NCI-H1092 treated with DMSO at 0.1 percent for 48 hours (cell line): ENCODE measurements at places on chromosomes 1 and 21.
A peak's percentile ranks its signal among the peaks of the same experiment; 100 is the strongest.

DNA sequence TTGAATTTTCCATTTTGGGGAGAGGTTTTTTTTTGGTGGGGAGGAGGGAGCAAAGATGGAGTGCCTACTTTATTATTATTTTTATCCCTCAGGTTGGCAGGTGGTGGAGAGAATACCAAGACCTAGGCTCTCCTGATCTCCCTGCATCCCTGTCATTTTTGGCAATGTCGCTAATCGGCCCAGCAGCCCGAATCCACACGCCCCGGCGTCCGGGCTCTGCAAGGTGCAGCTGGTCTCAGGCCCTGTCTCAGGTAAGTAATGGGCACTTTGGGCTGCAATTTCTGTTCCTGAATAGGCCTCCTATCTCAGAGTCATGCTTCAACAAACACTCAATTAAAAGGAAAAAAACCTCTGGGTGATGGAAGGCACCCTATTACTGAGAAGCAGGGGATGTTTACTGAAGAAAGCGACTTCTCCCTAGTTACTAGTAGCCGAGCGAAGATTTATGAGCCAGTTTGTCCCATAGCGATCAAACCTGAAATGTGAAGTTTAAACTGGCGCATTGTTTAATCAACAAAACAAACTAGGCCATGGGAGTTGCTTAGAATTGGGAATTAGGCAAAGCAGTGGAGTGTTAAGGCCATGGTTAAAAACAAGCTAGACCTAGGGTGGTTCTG, 137.8 kb downstream of the RWDD3 start:
- DNase-seq, result no peak

- DNase-seq, result no peak
Measured at GRCh38 chr1:178161516-178161915, 67.6 kb downstream of the RASAL2 start.

DNA sequence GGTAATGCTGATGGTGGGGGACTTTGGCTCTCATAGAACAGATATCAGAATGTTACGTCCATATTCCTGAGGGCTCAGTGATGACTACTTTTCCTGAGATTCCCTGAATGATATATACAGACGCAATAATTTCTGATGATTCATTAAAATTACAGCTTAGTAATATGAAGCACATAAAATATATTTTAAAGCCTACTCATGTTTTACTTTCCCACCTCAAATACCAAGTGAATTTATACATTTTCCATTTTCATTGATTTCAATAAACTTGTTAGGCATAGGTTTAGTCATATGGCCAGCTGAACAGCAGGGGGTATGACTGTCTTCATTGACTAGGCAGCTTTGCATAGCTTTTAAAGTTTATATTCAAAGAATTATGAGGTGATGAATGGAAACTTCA, 26.2 kb upstream of the PDC start:
- no peak for DNase-seq

DNA sequence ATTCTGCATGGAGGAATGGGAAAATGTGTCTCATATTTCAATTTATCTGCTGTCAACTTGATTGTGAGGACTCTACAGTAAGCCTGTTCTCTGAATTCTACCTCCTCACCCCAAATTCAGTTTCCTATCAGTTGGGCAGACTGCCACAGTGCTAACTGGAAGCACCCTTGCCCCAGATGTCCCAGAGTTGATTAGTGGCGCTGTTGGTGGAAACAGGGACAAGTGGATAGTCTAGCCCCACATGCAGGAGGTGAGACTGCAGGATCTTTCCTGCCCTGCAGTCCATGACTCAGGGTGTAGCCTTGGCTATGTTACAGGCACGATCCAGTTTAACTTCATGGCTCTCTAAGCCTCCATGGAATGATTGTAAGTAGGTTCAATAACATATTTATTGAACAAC, 22.1 kb downstream of the ADAM30 start:
- DNase-seq, result no peak

DNA sequence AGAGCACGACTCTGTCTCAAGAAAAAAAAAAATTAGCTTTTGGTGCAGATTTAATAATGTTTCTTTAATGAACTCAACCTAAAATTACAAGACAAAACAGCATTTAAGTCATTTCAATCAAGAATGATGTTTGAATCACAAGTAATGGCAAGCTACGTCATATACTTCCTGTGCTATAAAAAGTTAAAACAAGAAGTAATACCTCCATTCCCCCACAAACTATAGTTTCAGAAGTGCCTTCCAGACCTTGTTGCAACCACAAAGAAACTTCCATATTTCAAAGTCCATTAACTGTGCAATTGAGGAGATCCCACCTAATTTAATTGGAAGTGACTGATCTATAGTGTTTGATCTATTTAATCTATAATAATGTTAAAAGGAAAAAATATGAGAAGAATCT, 15.1 kb downstream of the NRDC start:
- DNase-seq, result no peak

GRCh38 chr1:51956528-51957509, 33.7 kb downstream of the RAB3B start:
- DNase-seq, result peak; percentile 33

DNA sequence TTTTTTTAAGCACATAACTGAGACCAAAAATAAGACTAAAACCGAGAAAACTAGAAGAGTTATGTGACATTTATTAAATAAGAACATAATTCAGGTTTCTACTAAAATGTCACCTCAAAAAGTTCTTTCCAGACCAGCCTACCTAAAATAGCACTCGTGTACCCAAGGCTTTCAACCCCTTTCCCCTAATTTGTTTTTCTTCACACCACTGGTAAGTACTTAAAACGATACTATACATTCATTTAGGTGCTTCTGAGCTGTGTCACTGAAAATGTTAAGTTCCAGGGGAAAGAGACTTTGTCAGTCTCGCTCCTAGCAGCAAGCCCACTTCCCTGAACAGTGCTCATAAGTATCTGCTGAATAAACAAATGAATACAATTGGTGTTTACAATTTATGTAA, 6.8 kb downstream of the RRAGC start:
- DNase-seq, result no peak

GRCh38 chr1:58748666-58749065, 35.2 kb downstream of the JUN start:
- peak; percentile 57 for DNase-seq

DNA sequence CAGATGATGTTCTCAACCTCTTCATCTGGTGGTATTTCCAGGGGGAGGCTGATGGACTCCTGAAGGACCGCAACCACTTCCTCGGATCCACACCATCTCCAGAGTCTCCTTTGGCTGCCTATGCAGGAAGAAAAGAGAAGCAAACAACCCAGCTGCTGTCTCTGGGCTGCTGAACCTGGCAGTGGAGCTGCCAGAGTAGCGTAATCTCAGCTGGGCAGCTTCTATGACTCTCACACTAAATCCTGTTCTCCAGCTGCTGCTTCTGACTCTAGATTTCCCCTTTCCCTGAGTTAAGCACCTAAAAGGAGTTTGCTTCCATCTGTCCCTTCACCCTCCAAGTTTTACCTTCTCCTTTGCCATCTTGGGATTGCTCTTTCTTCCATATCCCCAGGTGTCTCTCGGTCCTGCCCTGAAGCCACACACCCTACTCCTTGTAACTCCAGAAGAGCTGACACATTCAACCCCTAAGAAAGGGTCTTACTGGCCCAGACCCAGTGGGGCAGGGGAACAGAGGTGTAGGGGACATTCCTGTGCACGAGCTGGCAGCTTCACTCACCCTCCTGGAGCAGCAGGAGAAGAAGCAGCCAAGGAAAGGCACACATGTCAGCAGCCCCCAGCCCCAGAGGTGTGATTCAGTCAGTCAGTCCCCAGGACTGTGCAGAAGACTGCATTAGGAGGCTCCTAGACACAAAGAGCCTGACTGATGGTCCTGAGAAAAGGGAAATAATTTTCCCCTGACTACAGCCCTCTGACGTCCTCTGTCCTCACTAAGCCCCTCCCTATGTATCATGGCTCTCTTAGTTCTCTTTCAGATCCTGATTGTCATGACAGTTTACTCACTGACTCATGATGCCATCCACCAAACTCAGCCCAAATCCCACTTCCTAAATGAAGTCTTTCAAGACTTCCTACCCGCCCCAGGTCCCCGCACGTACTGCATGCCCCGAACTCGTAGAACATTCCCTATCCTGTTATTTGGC, at the start of gene SLAMF9:
TSS of gene SLAMF9 (minus strand) at position 702 of the 980 bp plus-strand sequence. CDS start at position 602, 100 bp downstream.
- DNase-seq, result no peak

GRCh38 chr1:86245566-86246190, 89.1 kb upstream of the COL24A1 start:
- DNase-seq, result no peak

DNA sequence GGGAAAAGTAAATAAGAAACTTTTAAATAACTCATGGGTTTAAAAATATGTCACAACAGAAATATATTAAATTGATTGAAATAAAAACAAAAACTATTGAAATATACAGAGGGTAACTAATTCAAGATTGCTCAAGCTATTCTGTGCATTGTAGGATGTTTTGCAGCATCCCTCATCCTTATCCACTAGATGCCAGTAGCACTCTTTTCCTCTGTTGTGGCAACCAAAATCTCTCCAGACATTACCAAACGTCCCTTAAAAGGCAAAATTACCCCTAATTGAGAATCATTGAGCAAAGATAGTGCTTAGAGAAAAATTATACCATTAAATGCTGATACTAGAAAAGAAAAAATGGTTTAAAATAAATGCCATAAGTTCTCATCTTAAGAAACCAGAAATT, 682.6 kb downstream of the RWDD3 start:
- DNase-seq, result no peak

GRCh38 chr21:22657781-22658180, 1659.6 kb downstream of the NCAM2 start:
- no peak for DNase-seq

GRCh38 chr21:33127154-33127867, 57.4 kb downstream of the OLIG1 start:
- DNase-seq, result peak; percentile 68

GRCh38 chr1:17792421-17792820, 37.3 kb downstream of the ACTL8 start:
- no peak for DNase-seq

DNA sequence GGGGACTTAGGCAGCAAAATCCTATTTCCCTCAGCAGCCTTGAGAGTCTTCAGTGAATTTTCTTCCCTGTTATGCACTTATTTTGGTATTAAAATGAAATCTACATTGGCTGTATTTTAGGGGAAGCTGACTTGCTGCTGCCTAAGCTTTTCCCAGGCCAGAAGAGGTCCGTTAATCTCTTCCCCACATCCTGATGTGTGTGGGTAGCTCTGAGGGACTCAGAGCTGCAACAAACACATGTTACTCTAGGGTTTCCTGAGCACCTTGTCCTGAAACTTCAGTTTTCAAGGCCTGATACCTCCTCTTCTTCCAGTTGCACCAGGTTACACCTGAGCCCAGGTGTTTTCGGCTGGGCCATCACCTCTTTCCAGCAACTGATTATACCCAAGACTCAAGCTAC, 51.5 kb downstream of the SYT6 start:
- no peak for DNase-seq

GRCh38 chr1:27031235-27032118, 18.8 kb upstream of the TENT5B start:
- peak; percentile 18 for DNase-seq

DNA sequence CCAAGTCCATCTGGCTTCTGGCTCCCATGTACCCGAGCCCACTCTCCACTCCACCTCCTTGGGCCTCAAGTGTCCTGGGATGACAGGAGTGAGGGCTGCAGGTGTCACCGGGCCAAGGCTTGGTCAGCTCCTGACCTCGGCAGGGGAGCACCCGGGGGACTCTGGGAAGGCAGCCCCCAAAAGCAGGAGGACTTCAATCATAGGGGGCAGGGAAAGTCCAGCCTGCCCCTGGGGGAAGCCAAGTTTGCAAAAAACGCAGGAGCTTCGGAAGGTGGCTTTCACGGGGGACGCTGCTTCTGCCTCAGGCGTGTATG, 56.8 kb downstream of the KCNAB2 start:
- DNase-seq, result no peak

- no peak for DNase-seq
Measured at GRCh38 chr1:246329900-246330299, 177.2 kb downstream of the SMYD3 start.

DNA sequence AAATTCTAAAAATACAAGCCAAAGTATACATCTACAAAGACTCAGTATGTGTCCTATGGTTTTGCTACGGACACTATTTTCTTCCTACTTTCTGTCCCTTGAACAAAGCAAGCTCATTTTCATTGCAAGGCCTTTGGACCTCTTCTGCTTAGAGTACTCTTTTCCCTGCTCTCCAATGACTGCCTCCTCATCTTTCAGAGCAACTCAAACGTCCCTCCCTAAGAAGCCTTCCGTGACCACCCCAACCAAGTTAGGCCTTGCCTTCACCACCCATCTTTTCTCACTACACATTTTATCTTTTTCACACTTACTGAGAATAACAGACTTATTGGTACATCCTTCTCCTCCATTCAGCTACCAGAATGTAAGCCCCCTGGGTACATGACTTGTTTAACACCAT, 39.9 kb downstream of the ENAH start:
- DNase-seq, result no peak

DNA sequence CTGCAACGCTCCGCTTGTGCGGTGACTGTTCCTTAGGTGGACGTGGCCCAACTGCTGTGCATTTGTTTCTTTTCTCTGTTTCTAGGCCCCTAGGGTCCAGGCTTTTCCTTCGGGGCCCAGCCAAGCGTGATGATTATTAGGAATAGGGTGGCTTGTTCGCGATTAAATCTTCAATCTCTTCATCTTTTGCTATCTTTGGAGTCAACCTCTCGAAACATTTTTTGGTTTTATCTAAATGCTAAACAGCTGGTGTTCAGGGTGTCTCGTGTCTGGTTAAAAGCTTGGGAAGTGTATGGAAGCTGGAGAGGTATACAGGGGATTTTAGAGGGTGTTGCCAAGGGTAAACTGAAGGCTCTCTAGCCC, 844 bp upstream of the PLD5 start:
- peak; percentile 2 for DNase-seq

DNA sequence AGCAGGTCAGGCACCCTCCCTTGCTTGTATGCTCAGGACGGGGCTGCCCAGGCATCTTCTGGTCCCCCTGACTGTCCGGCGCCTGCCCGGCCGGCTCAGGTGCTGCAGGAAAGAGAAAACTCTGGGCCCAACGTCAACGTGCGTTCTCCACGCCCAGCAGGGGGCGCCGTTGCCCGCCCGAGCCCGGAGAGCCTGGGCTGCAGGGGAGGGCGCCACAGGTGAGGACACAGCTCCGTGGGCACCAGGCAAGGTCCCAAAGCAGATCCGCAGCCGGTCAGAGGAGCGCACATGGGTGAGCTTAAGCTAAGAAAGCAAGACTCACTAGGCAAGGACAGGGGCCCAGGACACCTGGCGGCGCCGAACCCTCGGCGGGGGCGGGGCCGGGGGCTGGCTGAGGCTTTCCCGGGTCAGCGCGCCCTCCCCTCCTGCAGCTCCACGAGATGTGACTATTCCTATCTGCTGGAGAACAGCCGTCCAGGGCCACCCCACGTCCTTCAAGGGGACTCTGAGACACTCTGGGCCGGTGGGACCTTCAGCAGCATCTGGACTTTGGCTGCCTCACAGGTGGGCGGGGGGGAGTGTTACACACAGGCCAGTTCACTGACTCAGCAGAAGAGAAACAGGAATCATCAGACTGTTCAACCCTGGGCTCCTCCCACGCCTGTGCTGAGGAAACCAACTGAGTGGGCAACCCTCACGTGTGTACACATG, 29.3 kb downstream of the KRTAP10-1 start:
- DNase-seq, result peak; percentile 39

GRCh38 chr1:211893260-211893659, 62.7 kb upstream of the LPGAT1 start:
- no peak for DNase-seq

GRCh38 chr1:191536791-191537429, 621.4 kb upstream of the RGS18 start:
- DNase-seq, result no peak

- DNase-seq, result no peak
Measured at GRCh38 chr1:234684856-234685255, 74.9 kb upstream of the IRF2BP2 start.

GRCh38 chr1:21764615-21765423, 18.1 kb downstream of the USP48 start:
- no peak for DNase-seq
